NCI-H1930 (cell line): ENCODE measurements at places on chromosomes 12 and 14.
A peak's percentile ranks its signal among the peaks of the same experiment; 100 is the strongest.

- no peak for DNase-seq
These were observed 143.0 kb upstream of the DDHD1 start for GRCh38 chr14:53295985-53296582.

- DNase-seq, result no peak
These were observed 9.3 kb downstream of the GALNT9 start for GRCh38 chr12:132319991-132320570.

- peak; percentile 30 for DNase-seq
These were observed 7.6 kb upstream of the SERPINA1 start for GRCh38 chr14:94395888-94396574.

GRCh38 chr14:77318006-77318553 is 2.6 kb downstream of the POMT2 start:
- DNase-seq, result no peak

DNA sequence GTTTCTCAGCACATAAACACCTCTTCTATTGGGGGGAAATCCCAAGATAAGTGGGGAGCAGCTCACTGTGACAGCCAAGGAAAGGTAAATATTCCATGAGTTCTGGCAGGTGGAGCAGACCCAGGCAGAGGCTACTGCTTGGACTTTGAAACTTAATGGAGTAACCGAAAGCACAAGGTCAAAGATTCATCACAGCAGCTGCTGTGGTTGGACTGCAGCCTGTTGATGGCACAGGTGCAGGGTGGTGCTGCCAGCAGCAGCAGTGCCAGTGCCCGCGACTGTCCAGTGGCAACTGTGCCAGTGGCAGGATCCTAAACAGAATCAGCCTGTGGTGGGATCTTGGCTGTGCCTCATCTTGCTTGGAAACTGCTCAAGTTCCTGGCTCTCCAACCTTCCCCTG is 81.4 kb upstream of the ARID2 start:
- no peak for DNase-seq
